ENCODE measurements at places on chromosomes 2 and 18. TPM values are rescaled to one million over a fixed set of nuclear protein-coding genes. Genes with fewer than 3 reads are reported as not detected.
A peak's percentile ranks its signal among the peaks of the same experiment; 100 is the strongest.

DNA sequence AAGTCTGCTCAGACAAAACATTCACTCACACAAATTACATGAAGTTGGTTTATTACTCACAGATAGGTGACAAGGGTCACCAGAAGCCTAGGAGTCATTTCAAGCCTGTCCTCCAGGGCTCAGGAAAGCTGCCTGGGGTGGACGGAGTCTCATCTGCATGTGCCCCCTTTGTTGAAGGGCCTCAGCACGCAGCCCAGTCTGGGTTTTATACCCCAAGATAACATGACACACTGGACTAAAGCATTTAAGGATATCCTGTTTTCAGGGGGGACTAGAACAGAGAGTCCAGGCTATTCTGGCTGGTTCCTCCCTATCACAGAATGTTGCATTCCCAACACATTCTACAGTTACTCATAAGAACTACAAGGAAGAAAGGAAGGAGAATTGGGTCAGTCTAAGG, 164.7 kb downstream of the MREG start:
- DNase-seq, result no peak

GRCh38 chr2:230908595-230909191, 16.3 kb downstream of the GPR55 start:
- DNase-seq, result peak; percentile 95

DNA sequence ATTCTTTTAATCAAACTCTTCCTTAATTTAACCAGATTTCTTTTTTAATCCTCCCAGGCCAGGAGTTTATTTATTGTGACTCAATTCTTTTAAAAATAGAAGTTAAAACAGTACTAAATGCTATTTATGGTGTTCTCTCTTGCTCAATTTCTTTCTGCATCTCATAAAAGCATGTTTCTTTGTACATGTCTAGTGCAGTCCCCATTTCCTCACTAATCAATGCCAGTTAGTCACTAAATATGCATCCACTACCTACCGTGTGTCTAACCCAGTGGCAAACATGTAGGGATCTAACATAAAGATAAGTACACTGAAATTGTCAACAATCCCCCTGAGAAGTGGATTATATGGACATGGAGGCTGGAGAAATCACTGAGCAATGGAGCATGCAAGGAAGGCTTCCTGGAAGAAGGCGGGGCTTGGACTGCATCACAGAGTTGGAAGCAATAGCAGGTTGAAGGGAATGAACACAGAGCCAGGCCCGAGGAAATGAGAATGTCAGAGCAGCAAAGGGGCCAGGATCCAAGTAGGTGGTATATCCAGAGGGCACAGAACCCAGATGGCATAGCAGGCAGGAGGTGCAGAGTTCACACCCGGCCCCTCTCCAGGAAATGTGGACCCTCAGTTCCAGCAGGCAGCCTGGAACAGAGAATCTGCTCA, 105.3 kb upstream of the FOSL2 start:
- DNase-seq, result no peak

DNA sequence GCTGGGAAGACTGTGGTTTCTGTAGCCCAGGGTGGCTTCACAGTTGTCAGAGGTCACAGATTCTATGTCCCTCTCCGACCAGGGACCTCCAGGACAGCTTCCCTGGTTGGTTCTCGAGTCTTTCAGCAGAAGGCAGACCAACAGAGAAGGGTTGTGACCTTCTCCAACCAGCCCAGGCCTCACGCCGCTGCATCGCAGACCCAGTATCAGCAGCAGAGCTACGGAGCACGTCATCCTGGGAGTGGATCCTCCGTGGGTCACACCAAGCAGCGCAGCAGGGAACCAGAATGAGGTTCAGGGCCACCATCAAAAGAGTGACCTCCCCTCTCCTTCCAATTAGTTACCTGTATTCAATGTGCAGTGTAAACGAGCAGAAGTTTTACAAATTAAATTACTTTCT, 49.3 kb downstream of the ST3GAL5 start:
- DNase-seq, result no peak

The NTSR2 gene
- total RNA-seq, result not detected

GRCh38 chr2:46804794-46805193, 110.8 kb downstream of the MCFD2 start:
- DNase-seq, result no peak

The KCNS3 gene
- total RNA-seq, result 4.4 TPM

- no peak for DNase-seq
Observed at GRCh38 chr2:133843091-133843490, 274.8 kb upstream of the NCKAP5 start.

Data from A172 (cell line).